ENCODE measurements at places on chromosomes 6 and 20. TPM values are rescaled to one million over a fixed set of nuclear protein-coding genes. Genes with fewer than 3 reads are reported as not detected.
A peak's percentile ranks its signal among the peaks of the same experiment; 100 is the strongest.

CBLN4 gene
- not detected for total RNA-seq

MYLK4 gene
- 0.79 TPM for total RNA-seq

FKBP1C gene
- total RNA-seq: not detected

APMAP gene
- 23.2 TPM for total RNA-seq

DNA sequence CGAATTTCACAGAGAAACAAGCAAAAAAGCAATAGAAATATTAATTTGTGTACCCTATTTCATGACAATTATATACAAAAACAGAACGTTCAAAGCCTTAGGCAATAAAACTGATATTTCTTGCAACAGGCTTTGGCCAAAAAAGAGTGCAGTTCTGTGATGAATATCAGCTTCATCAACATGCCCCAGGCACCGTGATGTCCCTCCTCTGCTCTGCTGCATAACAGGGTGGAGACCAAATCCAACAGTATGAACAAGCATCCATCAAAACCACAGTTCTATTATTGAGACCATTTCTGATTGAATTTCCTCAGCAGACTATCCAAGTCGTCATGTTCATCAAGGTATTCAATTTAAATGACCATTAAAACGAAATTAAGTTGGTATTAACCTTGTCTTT lies 722.6 kb upstream of the NRSN1 start:
- H3K36me3 ChIP-seq: no peaks in the 10 kb centered on the region
- no peak overlapping the region for H3K27ac ChIP-seq
- no peaks in the 10 kb centered on the region for H3K4me1 ChIP-seq
- DNase-seq: no peak
- H3K4me3 ChIP-seq: no peak overlapping the region

DNA sequence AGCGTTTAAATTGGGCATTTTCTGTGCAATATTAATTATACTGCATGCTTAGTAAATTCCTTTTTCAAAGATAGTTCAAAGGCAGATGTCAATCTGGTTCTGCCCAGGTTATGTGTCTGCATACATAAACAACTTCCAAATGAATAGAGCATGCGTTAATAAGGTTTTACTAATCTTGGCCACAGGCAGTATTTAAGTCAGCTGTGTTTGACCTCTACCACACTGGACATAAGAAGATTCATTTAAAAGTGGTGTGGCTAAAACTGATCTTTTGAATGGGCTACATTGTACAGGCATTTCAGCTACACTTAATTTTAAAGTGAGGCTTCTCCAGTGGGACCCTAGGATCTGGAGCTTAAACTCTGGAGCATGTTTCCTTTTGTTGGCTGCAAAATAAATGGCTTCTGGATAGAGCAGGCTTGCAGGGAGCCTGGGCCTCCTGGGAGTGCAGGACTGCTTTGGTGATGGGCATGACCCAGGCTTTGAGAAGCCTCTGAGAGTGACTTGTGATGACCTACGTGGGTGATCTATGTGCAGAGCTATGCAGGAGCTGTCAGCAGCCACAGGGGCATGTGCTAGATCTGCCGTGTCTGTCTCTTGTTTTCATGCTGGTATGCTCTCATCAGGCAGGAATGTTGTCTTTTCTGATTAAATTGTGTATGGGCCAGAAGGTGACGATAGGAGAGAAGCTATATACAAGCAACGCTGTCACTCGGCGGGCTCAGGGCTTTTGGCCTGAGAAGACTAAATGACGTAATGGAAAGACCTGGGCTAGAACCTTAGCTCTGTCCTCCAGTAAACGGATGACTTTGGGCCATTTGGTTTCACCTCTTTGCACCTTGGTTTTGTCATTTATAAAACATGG lies 331.2 kb downstream of the QKI start:
- no peak overlapping the region for H3K4me3 ChIP-seq
- H3K36me3 ChIP-seq: no peaks in the 10 kb centered on the region
- no peak for DNase-seq
- no peak overlapping the region for H3K27ac ChIP-seq
- no peaks in the 10 kb centered on the region for H3K27me3 ChIP-seq
- H3K4me1 ChIP-seq: no peaks in the 10 kb centered on the region

GRCh38 chr6:169890901-169891300 lies 139.5 kb downstream of the ERMARD start:
- H3K27me3 ChIP-seq: peaks cover 3% of the 10 kb centered on the region
- H3K27ac ChIP-seq: no peak overlapping the region
- H3K4me3 ChIP-seq: no peak overlapping the region
- DNase-seq: no peak
- no peaks in the 10 kb centered on the region for H3K36me3 ChIP-seq
- H3K4me1 ChIP-seq: no peaks in the 10 kb centered on the region

GRCh38 chr20:22698259-22698842 lies 114.0 kb upstream of the FOXA2 start:
- H3K4me1 ChIP-seq: no peaks in the 10 kb centered on the region
- no peak overlapping the region for H3K27ac ChIP-seq
- no peak overlapping the region for H3K4me3 ChIP-seq
- H3K27me3 ChIP-seq: no peaks in the 10 kb centered on the region
- no peak for DNase-seq
- H3K36me3 ChIP-seq: no peaks in the 10 kb centered on the region

- H3K27ac ChIP-seq: peak overlapping the region; percentile 87
- peak; percentile 45 for DNase-seq
- H3K4me1 ChIP-seq: peaks cover 32% of the 10 kb centered on the region
- H3K36me3 ChIP-seq: no peaks in the 10 kb centered on the region
These were observed 3.5 kb upstream of the PRIM2 start for GRCh38 chr6:57313711-57314471.

GRCh38 chr6:134669485-134669884 lies 280.4 kb downstream of the ALDH8A1 start:
- no peak overlapping the region for H3K4me3 ChIP-seq
- H3K36me3 ChIP-seq: no peaks in the 10 kb centered on the region
- H3K27ac ChIP-seq: no peak overlapping the region
- H3K27me3 ChIP-seq: no peaks in the 10 kb centered on the region

GRCh38 chr6:44925100-44925739 lies 402.9 kb upstream of the RUNX2 start:
- H3K36me3 ChIP-seq: no peaks in the 10 kb centered on the region
- H3K4me3 ChIP-seq: no peak overlapping the region
- DNase-seq: no peak
- no peak overlapping the region for H3K27ac ChIP-seq
- H3K27me3 ChIP-seq: no peaks in the 10 kb centered on the region
- H3K4me1 ChIP-seq: no peaks in the 10 kb centered on the region

All from transverse colon (tissue), 4 donors.